ENCODE measurements at places on chromosomes 7 and 10. TPM values are rescaled to one million over a fixed set of nuclear protein-coding genes. Genes with fewer than 3 reads are reported as not detected.

Gene FRA10AC1
- total RNA-seq, result 17.7 TPM

Gene PAPSS2
- total RNA-seq, result 4.7 TPM

Gene DOCK1
- total RNA-seq, result 19.7 TPM

Gene CYP3A7
- total RNA-seq, result not detected

Gene C7orf57
- total RNA-seq, result not detected

Gene MOGAT3
- not detected for total RNA-seq

Gene ZNF467
- 1.4 TPM for total RNA-seq

Gene NRG3
- total RNA-seq, result 3.2 TPM

Gene FAM13C
- 17.8 TPM for total RNA-seq

Gene EN2
- total RNA-seq, result 0.20 TPM

Gene SPDYE2B
- total RNA-seq, result not detected

Gene ASB10
- total RNA-seq, result not detected

Gene OAT
- 49.2 TPM for total RNA-seq

Gene CFAP70
- 1.3 TPM for total RNA-seq

Gene TMEM140
- total RNA-seq, result not detected

Gene LHFPL3
- total RNA-seq, result not detected

Gene FBXO24
- total RNA-seq, result 0.49 TPM

Gene ASAH2
- total RNA-seq, result 11.3 TPM

Gene TRPV5
- total RNA-seq, result 0.15 TPM

Gene CYP17A1
- not detected for total RNA-seq

Gene DNMBP
- 9.5 TPM for total RNA-seq

Gene RELN
- 5.7 TPM for total RNA-seq

Gene FAM25C
- not detected for total RNA-seq

Gene GPAM
- 13.8 TPM for total RNA-seq

Gene PRKAR2B
- total RNA-seq, result 14.6 TPM

Gene UNCX
- total RNA-seq, result 106 TPM

Gene STEAP4
- not detected for total RNA-seq

Gene GRID2IP
- total RNA-seq, result 0.66 TPM

Gene SCIN
- not detected for total RNA-seq
